ENCODE measurements at places on chromosomes 6 and 20.

DNA sequence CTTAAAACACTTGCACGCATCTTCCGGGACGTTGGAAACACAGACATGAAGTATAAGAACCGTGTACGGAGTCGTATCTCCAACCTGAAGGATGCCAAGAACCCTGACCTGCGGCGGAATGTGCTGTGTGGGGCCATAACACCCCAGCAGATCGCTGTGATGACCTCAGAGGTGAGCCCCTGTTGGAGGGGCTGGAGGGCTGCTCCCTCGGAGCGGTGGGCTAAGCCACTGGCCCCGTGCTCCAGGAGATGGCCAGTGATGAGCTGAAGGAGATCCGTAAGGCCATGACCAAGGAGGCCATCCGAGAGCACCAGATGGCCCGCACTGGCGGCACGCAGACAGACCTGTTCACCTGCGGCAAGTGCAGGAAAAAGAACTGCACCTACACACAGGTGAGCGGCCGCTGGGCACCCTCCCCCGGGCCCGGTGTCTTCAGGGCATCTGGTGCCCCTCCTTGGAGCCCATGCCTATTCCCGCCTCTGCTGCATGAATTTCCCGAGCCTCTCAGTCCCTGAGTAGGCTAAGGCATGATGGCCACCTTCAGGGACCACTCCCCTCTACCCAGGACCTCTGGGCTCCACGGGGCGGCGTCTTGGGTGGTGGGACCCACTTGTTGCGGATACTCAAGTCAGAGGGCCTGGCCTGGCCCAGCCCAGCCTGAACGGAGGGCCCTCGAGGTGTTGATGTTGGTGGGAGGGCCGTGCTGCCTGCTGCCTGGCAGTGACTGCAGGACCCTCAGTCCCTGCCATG is 7.4 kb downstream of the TCEA2 start:
- DNase-seq, result no peak

DNA sequence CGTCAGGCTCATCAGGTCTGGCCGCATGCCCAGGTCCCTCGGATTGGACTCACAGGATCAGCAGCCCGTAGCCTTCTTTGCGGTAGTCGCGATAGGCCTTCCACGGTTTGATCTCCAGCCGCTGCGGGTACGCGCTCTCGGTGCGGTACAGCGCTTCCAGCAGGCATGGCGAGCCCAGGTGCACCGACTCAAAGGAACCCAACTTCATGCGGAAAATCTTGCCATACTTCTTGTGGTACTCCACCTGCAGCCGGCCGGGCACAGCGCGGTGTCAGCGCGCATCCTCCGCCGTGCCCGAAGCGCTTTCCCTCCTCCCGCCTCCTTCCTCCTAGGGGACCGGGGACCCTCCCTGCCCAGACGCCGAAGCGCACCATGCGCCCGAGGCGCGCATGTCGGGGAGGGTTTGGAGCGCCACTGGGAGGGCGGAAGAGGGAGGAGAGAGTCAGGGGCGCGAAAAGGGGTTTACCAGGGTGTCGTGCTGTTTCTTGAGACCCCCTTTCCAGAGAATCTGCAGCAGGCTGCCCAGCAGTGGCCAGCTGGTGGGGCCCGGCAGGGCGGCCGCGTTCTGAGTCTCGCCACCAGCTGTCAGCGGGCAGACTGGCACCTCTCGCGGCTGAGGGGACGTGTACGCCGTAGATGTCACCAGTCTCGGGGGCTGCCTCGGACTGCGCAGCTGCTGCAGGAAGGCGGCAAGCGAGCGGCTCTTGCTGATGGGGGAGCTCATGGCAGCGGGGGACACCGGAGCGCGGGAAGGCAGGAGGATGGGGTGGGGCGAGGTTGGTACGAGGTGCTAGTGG is 732 bp downstream of the CYP24A1 start:
- DNase-seq, result peak; percentile 12

GRCh38 chr20:59063358-59064213 is 21.0 kb upstream of the PRELID3B start:
- DNase-seq, result no peak

DNA sequence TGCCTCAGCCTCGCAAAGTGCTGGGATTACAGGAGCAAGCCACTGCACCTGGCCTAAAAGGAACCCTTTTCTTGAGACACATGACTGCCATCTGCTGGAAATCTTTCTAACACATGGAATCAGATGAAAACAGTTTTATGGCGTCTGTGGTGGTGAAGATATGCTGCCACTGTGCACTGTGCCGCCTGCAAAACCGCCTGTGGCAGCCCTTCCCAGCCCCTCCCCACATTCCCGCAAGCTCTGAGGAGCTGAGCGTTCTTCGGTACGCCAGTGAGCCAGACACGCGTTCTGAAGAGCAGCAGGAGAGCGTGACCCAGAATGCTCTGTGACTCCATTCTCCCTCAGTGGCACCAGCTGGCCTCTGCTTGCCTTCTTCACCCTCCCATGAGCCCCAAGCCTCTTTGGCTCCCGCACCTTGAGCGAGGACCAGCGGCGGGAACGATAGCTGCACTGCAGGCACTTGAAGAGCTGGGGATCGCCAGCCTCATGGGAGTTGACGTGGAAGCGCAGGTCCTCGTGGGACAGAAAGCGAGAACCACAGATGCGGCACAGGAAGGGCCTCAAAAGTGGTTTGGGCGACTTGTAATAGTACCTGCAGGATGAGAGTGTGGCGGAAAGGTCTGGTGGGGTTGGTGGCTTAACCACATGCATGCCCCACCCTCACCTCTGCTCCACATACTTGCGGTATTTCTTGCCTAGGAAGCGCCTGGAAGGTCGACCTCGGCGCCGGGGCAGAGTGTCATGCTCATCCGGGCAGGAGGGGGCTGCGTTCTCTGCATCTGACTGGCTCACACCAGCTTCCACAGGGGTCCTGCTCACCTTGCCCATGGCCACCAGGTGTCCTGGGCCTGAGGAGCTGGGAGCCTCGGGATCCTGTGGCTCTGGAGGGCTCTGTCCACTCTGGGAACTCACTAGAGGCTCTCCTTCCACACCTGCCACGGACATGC is 8.7 kb downstream of the ZNF335 start:
- peak; percentile 1 for DNase-seq

GRCh38 chr6:47414423-47415167 is 63.0 kb upstream of the CD2AP start:
- DNase-seq, result no peak

DNA sequence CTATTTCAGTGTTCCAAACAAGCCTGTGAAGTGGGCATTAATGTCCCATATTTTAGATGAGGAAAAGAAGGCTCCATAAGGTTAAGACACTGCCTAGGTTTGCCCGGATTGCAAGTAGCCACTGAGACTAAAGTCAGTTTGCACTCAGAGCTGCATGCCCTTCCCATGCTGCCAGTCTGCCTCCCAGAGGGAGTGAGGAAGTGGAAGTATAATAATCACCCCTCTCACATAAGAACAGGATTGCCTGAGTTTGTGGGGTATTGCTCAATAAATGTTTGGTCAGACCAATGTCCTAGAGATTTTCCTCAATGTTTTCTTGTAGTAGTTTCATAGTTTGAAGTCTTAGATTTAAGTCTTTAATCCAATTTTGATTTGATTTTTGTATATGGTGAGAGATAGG is 43.9 kb upstream of the CLIC5 start:
- DNase-seq, result no peak

GRCh38 chr6:101116337-101116736 is 235.2 kb upstream of the ASCC3 start:
- no peak for DNase-seq

DNA sequence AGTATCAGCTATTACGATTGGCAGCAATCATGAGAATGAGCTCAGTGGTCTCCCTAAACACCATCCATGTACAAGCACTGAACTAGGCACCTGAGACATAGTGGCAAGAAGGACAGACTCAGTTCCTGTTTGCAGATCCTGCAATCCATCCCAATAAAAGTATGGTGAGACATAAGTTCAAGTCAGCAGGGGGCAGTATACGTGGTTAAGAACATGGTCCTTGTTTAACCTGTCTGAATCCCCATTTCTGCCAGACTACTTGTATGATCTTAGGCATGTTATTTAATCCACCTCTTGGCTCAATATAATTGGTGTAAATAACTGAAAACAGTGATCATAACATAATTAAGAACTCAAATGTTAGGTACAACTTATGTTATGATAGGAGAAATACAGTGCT is 33.2 kb upstream of the PNISR start:
- DNase-seq, result no peak

DNA sequence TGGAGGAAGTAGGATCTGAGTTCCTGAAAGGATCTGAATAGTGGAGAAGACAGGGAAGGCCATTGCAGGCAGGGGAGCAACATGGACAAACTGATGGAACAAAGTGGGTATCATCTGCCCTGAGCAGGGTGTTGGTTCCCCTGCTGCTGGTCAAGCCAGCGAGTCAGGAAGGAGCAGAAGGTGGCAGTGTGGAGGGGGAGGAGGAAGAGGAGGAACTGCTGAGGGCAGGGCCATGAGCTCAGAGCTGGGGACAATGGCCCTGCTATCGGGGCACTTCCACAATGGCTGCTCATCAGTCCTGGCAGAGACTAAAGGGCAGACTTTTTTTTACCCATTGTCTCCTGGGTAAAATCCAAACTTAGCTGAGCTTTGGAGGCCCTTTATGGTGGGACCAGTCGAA is 13.6 kb downstream of the CNBD2 start:
- no peak for DNase-seq

DNA sequence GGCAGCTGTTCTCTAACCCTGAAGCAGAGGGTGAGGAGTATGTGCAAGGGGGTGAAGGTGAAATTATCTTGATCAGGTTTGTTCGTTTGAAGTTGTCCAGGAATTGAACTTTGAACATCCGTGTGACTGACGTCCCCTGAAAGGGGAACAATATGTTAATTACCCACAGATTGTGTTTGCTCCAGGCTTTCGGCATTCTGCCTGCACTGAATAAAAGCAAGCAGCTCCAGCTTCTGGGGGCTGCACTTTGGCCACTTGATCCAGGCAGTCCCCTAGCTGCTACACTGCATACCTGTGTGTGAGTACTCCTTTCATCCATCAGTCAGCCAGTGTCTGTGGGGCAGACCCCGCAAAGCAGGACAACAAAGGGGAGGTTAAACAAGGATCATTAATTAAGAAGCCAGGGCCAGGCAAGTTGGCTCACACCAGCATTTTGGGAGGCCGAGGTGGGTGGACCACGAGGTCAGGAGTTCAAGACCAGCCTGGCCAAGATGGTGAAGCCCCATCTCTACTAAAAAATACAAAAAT is 104.8 kb upstream of the BTN3A2 start:
- DNase-seq, result no peak

- DNase-seq, result no peak
These were observed 295.6 kb downstream of the GRIK2 start for GRCh38 chr6:101689156-101689555.

- no peak for DNase-seq
These were observed 289.6 kb downstream of the PREX1 start for GRCh38 chr20:48538058-48538825.

DNA sequence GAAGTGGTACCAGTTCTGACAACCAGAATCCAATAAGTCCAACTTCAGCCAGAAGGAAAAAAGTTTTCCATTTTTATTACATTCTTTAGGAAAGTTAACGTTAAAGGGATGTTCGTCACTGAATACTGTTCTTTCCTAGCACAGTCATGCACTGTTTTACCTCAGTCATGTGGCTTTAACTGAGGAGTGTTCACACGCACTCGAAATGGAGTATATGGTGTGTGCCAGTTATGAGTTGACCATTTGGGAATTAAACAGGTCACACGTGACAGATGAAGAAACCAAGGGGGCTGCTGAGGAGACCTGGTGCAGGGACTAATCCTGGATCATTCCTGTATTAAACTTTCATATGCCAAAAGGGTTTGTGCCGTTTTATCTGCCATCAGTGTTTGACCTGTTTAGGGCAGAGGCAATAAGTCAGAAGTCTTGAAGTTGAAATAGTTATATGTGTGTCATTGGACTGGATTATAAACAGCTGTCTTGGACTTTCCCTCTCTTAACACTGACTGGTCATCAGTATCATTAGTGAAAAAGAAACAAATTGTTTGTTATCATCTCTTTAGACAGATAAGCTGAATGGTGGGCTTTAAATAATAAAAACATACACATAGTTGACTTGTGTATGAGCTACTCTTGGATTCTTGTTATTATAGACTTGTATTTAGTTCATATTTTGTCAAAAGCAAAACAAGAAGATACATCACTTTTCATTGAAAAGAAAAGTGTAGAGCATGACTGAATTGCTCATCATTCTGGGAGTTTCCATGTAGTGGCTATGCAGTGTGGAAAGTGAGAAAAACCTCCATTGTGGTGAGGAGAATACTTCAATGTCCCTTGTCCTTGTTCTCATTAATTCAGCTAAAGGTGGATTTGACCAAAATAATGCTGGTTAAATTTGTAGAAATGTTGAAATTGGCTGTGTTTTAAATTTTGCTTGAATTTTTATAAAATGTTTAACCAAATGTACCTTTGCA is 123.5 kb upstream of the SAMD5 start:
- DNase-seq, result no peak

DNA sequence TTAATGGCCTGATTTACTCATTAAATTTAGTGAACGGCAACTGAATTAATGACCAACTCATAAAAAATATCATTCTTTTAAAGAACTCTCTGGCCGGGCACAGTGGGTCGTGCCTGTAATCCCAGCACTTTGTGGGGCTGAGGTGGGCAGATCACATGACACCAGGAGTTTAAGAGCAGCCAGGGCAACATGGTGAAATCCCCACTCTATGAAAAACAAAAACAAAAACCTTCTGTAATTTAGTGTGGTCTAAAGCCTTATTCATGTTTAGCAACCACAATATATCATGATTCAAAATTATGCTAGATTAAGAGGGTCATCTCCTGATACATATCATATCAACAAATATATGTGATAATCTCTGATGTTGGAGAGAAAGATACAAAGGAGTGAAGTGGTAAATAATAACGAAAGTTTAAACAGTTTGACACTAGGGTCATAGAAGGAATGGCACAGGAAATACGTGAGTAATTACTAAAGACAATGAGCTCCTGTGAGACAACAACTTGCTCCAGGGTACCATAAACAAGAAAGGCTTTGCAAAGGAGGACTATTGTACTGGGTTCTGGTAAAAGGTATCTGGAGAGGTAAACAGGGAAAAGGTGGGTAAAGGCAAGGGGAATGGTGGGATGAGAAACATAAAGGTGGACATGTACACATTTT is 5.7 kb downstream of the ELOVL4 start:
- DNase-seq, result no peak

GRCh38 chr6:138107078-138107751 is at the start of gene PERP:
Gene PERP (minus strand): TSS chr6:138107419. CDS start chr6:138107340, 79 bp downstream.
- DNase-seq, result peak; percentile 73

DNA sequence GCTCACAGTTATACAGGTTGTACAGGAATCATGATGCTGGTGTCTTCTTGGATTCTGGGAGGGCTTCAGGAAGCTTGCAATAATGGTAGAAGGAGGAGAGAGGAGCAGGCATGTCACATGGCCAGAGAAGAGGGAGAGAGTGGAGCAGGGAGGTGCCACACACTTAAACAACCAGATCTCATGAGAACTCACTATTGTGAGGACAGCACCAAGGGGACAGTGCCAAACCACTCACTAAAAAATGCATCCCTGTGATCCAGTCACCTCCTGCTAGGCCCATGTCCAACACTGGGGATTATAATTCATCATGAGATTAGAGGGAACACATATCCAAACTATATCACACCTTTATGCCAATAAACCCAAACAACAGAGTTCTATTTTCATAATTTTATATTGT is 67.2 kb downstream of the TRDN start:
- DNase-seq, result no peak

GRCh38 chr6:35782424-35782823 is 1.6 kb downstream of the CLPSL1 start:
- DNase-seq, result no peak

GRCh38 chr6:357261-357790 is 34.2 kb upstream of the IRF4 start:
- no peak for DNase-seq

GRCh38 chr20:9514072-9514460 is 324 bp upstream of the LAMP5 start:
- no peak for DNase-seq

Data from DMS79 treated with DMSO at 0.1 percent for 48 hours (cell line).